ENCODE measurements at places on chromosomes 6 and 20.
A peak's percentile ranks its signal among the peaks of the same experiment; 100 is the strongest.

GRCh38 chr6:108464418-108465097, 96.2 kb upstream of the FOXO3 start:
- no peak for DNase-seq

GRCh38 chr6:102438171-102438570, 1044.7 kb downstream of the GRIK2 start:
- no peak for DNase-seq

GRCh38 chr20:5181492-5181891, 54.7 kb downstream of the CDS2 start:
- no peak for DNase-seq

DNA sequence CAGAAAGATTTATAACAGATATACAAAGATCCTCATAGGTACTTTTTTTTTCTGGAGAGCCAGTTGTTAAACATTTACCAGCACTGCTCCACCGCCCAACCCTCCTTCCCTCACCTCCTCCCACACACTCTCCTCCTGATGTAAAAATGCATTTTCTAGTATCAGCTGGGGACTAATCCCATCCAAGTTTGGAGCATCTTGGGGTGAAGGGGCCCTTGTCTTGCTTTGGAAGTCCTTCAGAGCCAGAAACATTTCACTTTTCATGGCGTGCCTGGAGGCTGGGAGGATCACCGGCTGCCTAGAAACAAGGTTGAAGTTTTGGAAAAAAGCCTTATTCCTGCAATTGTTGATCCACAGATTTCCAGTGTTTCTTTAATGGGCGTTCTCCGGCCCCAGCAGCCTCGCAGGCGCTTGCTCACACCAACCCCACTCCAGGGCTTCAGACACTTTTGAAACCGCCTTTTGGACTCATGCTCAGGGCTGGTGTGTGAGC, 165.1 kb upstream of the AFDN start:
- peak; percentile 14 for DNase-seq

DNA sequence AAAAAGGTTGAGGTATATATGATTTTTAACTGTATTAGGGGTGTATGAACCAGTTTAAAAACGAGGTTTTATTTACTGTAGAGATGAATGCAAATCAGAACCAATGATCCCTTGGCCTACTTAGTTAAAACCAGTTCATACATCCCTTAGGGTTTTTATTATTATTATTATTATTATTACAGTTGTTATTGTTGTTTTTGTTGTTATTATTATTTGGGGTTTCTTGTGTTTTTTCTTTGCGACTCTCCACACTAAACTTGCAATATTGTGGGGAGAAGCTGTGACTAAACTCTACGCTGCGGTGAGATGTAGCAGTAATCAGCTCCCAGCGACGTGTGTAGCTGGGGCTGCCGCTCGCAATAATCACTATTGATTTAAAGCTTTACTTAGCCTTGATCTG, 62.2 kb downstream of the SSR1 start:
- no peak for DNase-seq

GRCh38 chr6:136036601-136037000, 185.1 kb downstream of the PDE7B start:
- no peak for DNase-seq

DNA sequence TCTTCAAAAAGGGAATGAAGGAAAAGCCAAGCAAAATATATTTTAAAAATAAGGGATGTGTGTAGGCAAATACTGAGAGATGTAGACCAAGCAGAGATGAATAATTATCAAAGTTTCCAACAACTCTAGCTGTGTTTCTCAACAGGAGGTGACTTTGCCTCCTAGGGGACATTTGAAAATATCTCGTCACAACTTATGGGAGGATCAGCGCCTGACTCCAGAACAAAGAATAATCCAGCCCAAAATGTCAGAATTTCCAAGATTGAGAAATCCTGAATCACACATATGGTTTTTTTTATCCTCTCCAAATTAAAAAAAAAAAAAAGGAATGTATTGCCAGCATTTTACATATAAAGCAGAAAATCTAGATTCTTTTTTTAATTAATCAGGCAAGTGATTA, 241.2 kb upstream of the ZFP64 start:
- DNase-seq: no peak
